ENCODE measurements at places on chromosomes 5 and 9. TPM values are rescaled to one million over a fixed set of nuclear protein-coding genes. Genes with fewer than 3 reads are reported as not detected.
A peak's percentile ranks its signal among the peaks of the same experiment; 100 is the strongest.

Gene CSF2
- not detected for total RNA-seq

DNA sequence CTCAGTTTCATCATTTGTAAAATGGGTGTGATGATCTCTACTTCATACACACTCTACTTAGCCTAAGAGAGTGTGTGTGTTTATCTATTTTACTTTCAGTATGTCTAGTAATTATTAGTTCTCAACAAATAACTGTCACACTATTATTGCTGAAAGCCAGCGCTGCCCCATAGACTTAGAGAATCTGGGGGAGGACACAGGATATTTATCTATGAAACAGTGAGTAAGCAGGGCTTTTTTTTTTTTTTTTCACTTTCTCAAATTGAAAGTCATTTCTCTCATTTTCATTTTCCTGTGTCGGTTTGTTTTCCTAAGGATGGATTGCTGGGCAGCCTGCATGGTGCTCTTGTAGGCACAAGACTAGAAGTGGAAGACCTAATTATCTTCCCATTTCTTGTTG is 248.4 kb upstream of the RPS23 start:
- no peak for DNase-seq

Gene DNM1
- 6.9 TPM for total RNA-seq

Gene PCDHA11
- 0.17 TPM for total RNA-seq

DNA sequence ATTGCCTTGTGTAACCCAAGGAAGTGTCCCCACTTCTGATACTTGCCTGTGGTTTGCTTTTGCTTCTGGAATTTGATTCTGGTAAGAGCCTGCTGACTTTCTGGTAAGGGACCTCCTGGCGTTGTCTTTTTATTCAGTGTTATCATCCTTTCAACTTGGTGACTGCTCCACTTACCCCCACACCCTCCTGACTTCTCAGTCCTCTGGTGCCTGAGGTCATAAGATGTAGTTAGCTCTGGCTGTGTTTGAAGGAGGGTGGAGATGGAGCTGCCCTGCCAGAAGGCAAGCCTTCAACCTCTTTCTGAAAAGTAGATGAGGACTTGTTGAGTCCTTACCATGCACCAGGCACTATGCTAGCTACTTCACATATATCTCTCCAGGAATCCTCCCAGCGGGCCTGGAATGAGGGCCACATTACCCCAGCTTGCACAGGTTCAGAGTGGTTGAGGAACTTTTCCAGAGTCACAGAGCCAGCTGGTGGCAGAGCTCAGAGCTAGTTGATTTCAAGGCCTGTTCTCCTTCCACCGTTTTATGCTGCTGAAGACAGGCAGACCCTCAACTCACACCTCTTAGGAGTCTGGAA is 45.2 kb upstream of the PITX1 start:
- peak; percentile 45 for DNase-seq

DNA sequence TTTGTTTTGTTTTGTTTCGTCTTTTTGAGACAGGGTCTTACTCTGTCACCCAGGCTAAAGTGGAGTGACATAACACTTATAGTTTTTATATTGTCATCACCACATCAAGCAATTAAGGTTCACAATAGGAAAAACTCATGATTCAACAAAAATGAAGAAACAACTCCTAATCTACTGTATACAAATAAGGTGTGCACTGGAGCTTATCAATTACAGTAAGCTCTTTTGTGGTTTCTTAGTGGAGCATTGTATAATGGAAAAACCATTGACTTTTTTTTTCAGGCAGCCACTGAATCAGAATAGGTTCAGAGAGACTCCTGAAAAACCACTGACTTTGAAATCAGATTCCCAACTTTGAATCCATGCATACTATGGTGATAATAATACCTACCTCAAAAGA is 10.8 kb upstream of the PLIN2 start:
- DNase-seq: no peak

Gene VCP
- 171 TPM for total RNA-seq

GRCh38 chr5:40838086-40838485 is 3.1 kb upstream of the RPL37 start:
- no peak for DNase-seq

Gene LRRC19
- total RNA-seq: not detected

DNA sequence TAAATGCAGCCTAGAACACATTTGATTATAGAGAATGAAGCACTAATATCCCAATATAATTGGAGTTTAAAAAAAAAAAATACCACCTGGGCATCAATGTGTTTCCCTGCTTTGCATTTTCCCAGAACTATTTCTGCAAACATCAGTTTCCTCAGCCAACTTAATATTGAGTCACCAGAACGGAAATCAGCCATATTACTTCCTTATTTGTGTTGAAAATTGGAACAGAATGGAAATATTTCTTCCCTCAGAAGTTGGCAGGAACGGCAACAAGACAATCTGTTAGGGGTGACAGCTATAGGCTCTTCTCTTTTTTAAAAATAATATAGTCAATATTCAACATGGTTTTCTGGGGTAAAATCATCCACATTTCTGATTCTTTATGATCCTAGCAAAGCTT is 4.0 kb downstream of the MFAP3 start:
- DNase-seq: no peak

- no peak for DNase-seq
Measured at GRCh38 chr5:17343675-17344074, 126.2 kb downstream of the BASP1 start.

Gene TMC1
- total RNA-seq: not detected

- no peak for DNase-seq
Measured at GRCh38 chr5:111961862-111962261, 204.9 kb upstream of the NREP start.

- no peak for DNase-seq
Measured at GRCh38 chr5:6118691-6119090, 259.7 kb downstream of the MED10 start.

DNA sequence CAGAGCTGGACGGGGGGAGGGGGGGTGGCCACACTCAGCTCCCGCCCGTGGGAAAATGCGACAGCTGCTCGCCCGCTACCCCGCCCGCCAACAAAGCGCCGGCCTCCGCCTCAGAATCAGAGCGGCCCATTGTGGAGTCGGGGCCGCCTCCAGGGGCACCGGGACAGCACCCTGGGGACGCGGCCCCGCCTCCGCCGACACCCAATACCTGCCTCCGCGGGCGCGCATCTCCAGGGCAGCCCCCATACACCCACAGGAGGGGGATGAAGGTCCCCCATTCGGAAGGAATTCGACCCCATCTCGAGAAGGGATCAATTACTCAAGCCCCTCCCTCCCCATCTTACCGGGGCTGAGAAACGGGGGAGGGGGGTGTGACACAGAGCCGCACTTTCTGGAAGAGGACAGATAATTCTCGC is 1.3 kb downstream of the NOTCH1 start:
- DNase-seq: peak; percentile 93

- DNase-seq: no peak
Measured at GRCh38 chr9:12155401-12156134, 537.6 kb upstream of the TYRP1 start.

- DNase-seq: no peak
Measured at GRCh38 chr5:112434641-112435040, 15.6 kb upstream of the EPB41L4A start.

Gene SH2D3C
- 8.5 TPM for total RNA-seq

Gene POLR3G
- 5.6 TPM for total RNA-seq

GRCh38 chr5:56006094-56006493 is 11.3 kb upstream of the IL6ST start:
- no peak for DNase-seq

DNA sequence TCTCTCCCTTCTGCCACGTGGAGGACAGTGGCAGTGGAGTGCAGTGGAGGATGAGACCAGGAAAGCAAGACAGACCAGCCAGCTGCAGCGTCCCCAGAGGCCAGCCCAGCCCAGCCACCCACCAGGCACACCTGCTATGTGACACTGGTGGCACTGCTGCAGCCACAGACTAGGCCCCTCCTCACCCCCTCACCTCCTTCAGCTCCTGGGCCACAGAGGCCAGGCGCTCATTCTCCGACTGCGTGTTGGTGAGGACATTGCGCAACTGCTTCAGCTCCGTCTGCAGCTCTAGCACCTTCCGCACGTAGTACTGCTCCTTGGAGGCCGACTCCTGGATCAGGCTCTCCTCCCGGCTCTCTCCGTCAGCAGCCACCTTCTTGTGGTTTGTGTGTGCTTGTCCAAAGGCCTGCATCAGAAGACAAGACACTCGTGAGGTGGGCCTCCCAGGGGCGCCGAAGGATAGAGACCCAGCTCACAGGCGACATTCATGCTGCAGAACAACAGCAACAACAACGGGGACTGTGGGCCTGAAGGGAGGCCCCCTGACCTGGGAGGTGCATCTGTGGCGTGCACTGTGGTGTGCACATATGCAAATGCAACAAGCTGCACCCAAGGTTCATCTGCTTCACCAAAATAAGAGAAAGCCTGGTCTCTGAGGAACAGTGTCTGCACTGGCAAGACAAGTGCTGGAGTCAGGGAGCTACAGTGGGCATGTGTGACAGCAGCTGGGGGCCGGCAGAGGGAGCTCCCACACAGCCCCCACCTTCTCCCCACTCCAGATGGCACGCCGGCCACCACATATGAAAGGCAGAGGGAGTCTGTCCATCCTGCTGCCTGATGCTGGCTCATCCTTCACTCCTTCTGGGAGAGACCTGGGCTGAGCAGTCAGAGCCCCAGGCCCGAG is 35.5 kb downstream of the BICD2 start:
- DNase-seq: peak; percentile 64

DNA sequence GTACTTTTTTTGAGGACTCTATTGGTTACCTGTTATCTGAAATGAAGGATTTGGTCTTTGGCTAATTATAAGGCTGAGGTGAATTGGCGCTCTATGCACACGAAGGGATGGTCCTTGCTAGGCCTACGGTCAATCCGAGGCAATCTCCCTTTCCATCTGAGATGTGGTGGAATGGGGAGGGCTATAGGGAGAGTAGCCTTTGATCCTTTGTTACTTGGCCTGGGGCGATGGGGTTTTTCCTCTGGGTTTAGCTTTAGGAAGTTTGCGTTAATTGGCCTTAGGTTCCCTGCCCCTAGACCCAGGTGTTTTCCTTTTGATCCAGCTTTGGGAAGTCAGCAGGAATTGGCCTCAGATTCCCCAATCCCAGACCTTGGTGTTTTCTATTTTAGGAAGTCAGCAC is 102.1 kb upstream of the C9orf72 start:
- no peak for DNase-seq

Gene RC3H2
- total RNA-seq: 28.8 TPM

- DNase-seq: peak; percentile 17
Measured at GRCh38 chr9:134897584-134898170, 17.1 kb downstream of the FCN2 start.
